ENCODE measurements at places on chromosomes 1 and 21.

GRCh38 chr1:225974454-225974853 is 24.7 kb downstream of the SDE2 start:
- DNase-seq: no peak

- DNase-seq: no peak
Measured at GRCh38 chr1:22203335-22203734, 60.4 kb upstream of the WNT4 start.

- no peak for DNase-seq
Measured at GRCh38 chr21:33019885-33020557, 5.7 kb upstream of the OLIG2 start.

DNA sequence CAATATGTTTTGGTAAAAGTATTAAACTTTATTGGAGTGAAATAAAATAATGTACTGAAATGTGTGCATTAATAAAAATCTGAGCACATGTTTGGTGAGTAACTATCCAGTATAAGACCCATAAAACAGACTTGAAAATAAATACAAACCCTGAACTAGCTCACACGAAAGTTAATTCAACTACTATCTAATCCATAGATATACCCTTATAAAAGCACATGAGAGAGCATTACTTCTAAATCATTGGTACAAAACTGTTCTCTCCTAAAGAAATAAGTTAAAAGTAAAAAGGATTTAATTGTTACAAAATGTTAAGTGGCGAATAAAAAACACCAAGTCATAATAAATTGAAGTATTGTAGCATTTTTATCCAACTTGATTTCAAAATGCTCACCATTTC is 295.6 kb downstream of the PTPRC start:
- no peak for DNase-seq

DNA sequence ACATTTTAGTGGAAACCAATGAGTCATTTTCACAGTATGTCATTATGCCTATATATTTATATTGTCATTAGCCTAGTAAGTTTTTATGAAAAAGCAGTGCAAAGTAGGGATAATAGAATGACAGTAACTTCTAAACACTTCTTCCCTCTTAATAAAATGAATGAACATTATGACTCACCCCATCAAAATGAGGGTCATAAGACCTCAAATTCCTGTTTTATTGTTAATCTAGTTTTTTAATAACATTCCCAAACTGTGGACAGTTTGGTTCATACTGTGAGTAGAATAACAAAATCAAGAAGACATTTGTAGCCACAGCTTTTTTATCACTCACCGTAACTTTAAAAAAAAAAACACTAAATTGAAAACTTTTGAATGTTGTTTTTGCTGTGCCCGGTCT is 160.5 kb downstream of the LRRC40 start:
- no peak for DNase-seq

DNA sequence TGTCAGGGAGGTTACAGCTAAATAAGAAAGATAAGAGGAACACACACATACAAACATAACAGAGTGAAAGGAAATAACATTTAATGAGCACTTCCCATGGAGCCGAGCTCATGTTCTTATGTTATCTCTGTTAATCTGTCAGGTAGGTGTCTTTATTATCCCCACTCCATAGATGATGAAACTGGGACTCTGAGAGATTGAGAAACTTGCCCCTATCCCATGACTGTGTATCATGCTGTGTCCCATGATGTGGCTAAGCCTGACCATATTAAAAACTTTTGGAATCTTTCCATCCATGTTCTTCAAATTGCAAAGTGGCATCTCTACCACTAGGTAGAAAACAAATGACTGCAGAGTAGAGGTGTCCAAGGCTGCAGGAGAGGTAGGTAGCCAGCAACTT is 285.2 kb upstream of the SGIP1 start:
- DNase-seq: no peak

DNA sequence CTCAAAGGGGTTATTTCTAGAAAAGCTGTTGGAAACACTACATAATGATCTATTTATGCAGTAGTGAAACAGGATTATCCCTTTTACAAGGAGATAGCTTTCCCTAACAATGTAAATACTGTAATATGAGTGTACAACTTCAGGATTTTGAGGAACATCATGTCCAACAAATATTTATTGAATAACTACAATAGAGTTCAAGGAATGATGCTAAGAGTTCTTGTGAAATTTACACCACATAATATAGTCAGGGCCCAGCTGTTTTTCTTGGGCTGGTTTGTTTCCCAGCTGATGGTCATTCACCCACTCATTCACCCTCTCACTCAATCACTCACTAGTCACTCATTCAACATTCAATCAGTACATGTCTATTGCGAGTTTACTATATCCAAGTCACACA is 12.3 kb upstream of the LYPLAL1 start:
- no peak for DNase-seq

DNA sequence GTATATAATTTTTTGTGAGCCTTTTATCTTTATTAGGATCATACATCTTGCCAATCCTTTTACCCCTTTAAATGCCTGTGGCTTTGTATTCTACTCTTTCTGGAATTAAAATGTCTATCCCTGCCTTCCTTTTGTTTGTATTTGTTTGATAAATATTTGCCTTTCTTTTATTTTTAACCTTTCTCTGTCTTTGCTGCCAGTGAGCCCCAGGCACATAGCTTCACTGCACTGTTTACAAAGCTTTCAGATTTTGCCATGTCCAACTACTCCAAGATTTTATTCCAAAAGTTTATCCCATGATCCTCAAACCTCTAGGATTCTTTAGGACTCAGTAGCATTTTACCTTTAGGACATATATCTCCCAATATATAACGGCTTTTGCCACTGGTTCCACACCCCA is 281.2 kb downstream of the PAPPA2 start:
- no peak for DNase-seq

GRCh38 chr21:27173053-27173452 is 206.2 kb upstream of the ADAMTS5 start:
- DNase-seq: no peak

DNA sequence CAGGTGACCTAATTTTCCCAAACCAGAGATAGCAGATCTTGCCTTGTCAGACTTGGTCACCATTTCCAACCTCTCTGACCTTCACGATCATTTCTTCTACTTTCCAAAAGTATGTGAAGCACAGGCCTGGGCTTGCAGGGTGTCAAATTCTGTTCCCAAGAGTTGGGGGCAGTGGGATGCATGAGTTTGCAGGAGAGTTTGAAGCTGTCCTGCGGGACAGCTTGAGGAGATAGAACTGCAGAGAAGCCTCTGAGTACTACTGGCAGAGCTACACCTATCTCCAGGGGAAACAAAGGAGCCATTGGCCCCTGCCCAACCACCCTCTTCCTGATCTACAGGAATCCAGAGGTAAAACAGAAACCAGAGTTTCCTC is 11.3 kb downstream of the TXNIP start:
- no peak for DNase-seq

- no peak for DNase-seq
Measured at GRCh38 chr1:240210026-240210425, 118.3 kb downstream of the FMN2 start.

DNA sequence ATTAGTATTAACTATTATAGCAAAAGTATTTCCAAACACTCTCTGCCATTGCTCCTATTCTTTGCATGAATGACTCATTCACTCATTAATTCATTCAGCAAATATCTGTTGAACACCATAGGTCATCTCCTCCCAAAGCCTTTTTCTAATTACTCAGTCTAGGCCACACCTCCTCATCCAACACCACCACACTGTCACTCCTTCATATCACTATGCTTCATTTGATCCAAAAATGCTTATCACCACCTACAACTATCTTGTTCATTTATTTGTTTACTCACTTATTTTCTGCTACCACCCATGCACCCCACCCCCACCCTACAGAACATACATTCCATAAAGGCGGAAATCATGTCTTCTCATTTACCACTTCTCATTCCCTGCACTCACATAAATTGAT is 94.4 kb upstream of the TNFSF4 start:
- no peak for DNase-seq

- no peak for DNase-seq
Measured at GRCh38 chr21:42833439-42833815, 45.9 kb downstream of the WDR4 start.

DNA sequence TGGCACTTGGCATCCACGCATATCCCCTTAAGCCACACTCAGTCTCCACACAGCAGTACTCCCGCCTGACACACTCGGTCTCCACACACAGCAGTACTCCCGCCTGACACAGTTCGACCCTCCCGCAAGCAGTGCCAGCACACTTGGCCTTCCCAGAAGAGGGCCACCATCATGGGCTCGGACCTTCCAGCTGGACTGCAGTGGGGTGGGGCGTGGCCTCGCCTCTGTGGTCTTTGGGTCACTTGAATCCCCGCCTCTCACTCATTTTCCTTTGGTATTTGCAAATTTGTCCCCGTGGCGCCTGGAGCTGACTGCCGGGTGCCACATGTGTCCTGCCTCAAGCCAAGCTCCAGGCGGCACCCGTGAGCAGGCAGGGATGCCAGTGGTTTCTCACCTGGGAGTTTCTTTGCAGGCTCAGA is 63.7 kb downstream of the FAAP20 start:
- DNase-seq: no peak

DNA sequence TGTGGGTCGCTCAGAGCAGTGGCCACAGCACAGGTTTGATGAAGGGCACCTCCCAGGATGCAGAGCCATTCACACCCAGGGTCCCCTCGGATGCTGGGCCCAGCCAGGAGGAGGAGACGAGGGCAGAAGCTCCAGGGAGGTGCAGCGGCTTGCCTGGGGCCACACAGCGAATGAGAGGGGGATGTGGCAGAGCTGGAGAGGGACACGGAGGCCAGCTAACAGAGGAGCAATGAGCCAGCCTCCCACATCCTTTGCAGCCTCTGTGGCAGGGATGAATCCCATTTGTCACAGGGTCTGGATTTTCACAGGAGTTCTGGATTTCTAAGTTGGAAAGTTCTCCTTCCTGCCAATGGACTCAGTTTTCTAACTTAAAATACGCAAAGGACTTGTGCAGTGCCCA is 35.9 kb downstream of the CHD5 start:
- no peak for DNase-seq

- no peak for DNase-seq
Measured at GRCh38 chr1:54477153-54477561, 70.9 kb upstream of the ACOT11 start.

- no peak for DNase-seq
Measured at GRCh38 chr1:185376840-185377635, 60.0 kb upstream of the IVNS1ABP start.

- DNase-seq: no peak
Measured at GRCh38 chr1:61936839-61937238, 194.6 kb downstream of the PATJ start.

DNA sequence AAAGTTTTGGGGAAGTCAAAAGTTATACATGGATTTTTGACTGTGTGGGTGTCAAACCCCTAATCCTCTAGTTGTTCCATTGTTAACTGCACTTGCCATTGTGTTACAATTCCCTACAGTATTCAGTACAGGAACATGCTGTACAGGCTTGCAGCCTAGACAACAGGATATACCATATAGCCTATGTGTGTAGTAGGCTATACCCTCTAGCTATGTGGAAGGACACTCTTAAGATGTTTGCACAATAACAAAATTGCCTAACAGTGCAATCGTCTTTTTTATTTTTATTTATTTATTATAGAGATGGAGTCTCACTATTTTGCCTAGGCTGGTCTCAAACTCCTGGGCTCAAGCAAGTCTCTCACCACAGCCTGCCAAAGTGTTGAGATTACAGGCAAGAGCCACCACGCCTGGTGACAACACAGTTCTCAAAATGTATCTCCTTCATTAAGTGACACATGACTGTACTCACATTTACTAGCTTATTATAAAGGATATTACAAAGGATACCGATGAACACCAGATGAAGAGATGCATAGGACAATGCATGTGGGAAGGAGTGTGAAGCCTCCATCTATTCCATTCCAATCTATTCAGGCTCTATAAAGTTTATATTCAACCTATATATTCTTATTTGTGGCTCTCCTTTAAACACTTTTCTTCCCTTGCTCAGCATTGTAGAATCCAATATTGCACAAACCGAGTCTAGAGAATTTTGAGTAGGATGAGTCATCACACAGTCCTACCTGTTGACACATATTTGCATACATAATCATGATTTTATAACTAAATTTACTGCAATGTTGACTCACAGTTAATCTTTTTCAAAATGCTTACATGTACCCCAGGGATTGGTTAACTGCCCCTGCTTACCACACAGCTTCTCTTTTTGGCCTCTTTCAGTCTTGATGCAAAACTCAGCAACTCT is 28.4 kb upstream of the CEP350 start:
- no peak for DNase-seq

DNA sequence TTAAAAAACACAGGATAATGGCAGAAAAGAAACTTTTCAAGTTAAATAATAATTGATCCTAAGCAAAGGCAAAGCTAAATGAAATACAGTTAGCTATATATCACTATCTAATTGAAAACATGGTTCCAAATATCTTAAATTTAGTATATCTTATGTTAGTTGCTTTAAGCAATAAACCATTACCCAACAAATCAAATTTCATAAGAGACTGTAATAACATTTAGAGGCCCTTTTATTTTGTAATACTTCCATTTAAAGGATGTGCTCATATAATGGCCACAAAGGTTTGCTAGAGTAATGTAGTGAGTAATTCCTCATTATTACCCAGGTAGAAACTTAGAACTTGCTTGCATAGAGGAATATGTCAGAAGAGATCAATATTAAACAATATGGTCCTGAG is 32.3 kb downstream of the RPL5 start:
- DNase-seq: no peak

DNA sequence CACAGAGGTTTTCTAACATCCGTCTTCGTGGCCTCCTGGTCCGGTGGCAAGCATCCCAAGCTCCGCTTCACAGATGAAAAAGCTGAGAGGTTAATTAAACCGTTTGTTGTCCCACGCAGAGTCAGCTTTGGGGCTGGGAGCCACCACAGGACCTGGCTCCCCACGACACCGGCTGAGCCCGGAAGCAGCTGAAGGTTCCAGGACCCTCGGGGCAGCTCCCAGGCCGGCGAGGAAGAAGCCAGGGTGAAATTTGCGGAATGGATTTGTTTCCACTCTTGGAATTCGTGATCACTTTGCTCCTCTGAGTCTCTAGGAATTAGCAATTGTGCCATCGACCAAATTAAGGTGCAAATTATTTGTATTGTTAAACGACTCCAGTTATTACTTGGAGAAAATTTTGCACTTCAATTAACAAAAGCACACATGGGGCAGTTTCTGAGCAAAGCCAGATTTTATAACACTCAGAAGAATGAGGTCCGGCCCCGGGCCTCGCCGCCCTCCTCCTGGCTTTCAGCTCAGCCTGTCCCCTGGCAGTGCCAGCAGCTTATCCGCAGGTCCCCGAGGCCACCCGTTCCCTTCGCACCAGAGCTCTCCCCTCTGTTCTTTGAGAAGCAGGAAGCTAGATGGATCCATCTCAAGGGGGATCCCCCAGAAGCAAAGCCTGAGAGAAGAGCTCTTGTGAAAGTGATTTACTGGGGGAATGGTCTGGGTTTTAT is 69.1 kb downstream of the SIK1 start:
- DNase-seq: no peak

- no peak for DNase-seq
Measured at GRCh38 chr1:156214024-156214748, 1.4 kb downstream of the PMF1 start.

- no peak for DNase-seq
Measured at GRCh38 chr1:201302163-201303152, 19.2 kb downstream of the PKP1 start.

Data from esophagus squamous epithelium (tissue), 5 donors.